ENCODE measurements at places on chromosomes 4 and X.
A peak's percentile ranks its signal among the peaks of the same experiment; 100 is the strongest.

- no peak for DNase-seq
Observed at GRCh38 chr4:159134429-159134828, 31.6 kb downstream of the RAPGEF2 start.

DNA sequence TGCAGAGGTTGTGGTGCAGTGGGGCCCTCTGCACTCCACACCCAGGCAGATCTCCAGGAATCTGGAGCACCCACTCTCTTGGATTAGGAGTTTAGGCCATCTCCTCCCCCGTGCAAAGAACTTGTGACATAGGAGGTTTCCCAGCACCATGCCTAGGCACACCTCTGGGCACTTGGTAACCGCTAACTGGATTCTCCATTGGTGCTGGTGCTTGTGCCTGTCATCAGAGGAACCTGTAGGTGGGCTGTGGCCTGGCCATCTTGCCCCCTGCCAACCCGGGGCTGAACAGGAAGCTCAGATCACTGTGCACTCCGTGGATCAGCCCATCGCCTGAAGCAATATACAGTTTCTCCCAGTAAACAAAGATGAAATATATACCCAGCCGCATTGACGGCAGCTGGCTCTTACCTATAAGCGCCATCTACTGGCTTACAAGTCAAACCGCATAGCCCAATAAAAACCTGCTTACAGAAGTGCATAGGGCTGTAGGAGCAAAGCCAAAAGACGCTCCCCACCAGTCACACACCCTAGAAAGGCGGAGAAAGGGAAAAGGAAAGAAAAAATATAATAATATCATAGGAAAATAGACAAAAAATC, 19.1 kb upstream of the TEX13B start:
- peak; percentile 54 for DNase-seq

DNA sequence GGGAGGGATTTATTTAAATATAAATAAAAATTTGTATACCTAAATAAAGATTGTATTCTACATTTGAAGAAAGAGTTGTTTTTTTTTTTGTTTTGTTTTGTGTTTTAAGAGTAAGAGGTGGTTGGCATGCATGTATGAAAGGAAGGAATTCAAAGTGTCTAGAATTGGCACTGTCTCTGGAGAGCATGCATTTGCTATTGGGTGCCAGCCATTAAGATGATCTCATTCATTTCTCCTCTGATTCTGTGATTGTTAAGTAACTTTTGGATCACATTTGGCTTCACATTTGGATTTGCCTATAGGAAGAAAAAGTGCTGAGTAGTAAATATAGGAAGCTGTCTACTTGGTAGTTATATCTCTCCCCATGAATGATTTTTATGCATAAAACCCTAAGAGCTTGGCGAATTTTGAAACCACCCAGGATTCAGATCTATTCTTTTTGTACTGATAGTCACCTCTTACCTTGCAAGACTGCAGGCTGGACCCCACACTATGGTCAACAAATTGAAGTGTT, 7.8 kb upstream of the BOD1L1 start:
- DNase-seq: no peak

DNA sequence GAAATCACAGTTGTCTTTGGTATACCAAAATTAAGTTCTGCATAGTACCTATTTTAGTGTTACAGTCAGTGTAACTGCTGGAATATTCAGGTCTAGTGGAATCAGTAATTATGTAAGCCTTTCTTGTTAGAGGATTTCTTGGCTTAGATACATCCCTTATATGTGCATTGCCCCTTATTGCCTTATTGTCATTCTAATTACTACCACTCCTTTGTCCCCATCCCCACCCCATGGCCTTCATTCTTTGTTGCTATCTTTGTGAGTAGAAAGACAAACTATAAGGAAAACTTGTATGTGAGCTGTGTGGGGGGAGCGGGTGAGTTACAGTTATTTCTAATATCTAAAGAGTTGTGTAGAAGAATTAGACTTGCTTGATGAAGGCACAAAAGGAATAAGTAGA, 36.9 kb upstream of the RPA4 start:
- DNase-seq: no peak

DNA sequence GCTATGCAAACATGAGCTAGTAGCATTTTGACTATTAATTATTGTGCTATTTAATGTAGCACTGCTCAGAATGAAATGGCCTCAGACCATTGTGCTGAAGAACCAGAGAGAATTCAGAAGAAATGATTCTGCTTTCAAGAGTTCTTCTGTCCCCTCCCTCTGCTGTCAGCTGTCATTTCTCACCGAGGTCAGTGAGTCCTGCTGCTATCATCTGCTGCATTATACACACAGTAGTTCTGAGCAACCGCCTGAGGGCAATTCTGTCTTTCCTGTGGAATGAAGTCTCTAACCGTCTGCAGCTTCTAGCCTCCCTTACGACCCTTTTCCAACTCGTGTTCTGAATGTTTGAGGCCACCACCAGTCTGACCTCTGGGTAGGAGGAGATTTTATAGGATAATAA, 249.4 kb downstream of the HNRNPD start:
- no peak for DNase-seq

DNA sequence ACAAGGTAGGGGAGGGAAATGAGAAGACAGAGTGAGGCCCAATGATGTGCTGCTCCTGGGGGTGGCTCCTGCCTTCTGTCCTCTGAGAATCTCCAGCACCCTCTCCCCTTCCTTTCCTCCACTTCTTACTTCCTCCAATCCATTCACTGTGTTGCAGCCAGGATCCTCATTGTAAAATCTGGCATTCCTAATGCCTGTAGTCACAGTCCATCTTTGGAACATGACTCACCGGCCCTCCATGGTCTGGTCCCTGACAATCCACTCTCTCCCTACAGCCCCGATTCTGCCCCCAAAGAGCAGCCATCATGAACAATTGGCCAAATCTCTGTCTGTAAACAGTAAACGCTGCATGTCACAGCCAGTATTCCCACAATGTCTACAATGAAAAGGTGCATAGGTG, 72.9 kb downstream of the CLNK start:
- no peak for DNase-seq

DNA sequence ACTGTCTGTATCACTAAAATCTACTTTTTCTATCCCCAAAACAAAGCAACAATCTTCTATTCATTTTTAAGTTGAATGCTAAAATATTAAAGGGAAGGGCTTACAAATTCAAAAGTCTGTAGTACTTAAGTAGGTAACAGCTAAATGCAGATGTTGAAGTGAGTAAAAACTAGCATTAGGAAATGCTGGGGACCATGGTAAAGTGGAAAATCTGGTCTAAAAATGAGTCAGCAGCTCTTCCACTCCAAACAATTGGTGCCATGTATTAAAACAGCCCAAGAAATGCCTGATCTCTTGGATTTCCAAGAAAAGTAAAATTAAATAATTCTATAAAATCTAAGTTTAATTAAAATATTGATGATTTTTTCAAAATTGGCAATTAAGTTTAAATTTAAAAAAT, 73.3 kb upstream of the PPP3CA start:
- DNase-seq: peak; percentile 19

- no peak for DNase-seq
Observed at GRCh38 chr4:1403177-1403583, 3.1 kb downstream of the NKX1-1 start.

DNA sequence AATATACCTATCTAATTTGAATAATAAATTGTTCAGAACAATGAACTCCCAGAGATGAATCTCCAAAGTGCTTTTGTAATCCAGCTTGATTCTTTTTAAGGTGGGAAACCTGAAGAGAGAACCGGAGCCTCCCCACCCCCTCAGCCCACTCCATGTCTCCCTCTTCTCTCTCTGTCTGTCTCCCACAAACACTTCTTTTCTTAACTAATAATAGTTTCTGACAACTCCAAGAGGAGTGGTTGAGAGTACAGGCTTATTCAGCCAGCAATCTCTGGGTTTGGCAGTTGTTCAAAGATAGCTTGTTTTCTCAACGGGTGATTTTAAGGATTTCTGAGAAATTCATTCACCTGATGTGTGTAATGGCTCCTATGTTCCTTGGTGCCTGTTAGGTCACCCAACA, 23.4 kb downstream of the PPP4R3C start:
- DNase-seq: no peak

GRCh38 chrX:53166103-53166502, 58.9 kb downstream of the KDM5C start:
- DNase-seq: no peak

DNA sequence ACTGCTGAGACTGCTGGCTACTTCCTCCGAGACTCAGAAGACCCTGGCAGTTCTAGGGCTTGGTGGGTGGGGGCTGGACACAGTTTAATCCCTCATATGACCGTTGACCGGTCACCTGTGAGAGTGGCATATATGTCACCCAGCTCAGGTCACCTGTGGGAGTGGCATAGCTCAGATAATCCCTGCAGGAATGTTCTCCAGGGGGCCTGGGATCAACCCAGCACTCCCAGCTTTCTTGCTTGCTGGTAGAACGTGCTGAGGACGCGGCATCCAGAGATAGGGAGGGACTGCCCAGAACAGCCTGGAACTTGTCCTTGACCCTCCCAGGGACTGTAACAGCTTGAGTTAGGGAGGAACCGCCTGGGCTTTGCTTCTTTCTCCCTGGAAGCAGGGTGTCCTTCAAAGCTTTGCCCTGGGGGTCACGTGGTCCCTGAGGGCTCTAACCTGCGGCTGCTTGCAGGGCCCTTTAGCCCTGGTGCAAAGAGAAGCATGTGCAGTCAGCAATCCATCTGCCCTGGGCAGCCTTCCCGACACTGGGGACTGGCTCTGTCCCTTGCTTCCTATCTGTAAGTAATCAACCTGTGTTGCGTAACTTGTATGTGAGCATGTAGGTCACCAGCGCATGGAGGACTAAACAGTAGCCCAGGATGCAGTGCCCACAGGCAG, 55.3 kb downstream of the ZFYVE28 start:
- DNase-seq: no peak
